Stimulated activated CD4-positive, alpha-beta T cell treated with anti-CD3 and anti-CD28 coated beads, Interleukin-4, amount 100 ng/mL, for 1 hour (primary cell): ENCODE measurements at places on chromosomes 6 and 20.

GRCh38 chr6:9937031-9937763 is 477.7 kb downstream of the TFAP2A start:
- DNase-seq = no peak

- DNase-seq = no peak
Measured at GRCh38 chr6:104936766-104937535, 20.0 kb upstream of the LIN28B start.

GRCh38 chr20:17059465-17059864 is 167.4 kb upstream of the PCSK2 start:
- no peak for DNase-seq

DNA sequence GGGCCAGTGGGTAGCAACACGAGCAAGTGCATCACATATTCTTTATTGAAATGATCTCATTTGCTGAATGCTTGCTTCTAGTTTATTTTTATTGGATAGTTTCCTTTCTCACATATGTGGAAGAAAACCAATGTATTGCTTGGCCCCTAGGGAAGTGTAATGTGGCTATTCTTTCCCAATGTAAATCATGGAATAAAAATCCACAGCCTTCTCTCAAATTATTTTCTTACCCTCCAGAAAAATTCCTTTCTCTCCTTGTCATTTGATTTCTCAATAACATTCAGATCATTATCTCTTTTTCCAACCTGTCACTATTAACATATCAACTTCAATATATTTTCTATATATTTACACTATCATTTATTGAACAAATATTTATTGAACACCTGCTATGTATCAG is 51.9 kb upstream of the PTPRK start:
- no peak for DNase-seq

DNA sequence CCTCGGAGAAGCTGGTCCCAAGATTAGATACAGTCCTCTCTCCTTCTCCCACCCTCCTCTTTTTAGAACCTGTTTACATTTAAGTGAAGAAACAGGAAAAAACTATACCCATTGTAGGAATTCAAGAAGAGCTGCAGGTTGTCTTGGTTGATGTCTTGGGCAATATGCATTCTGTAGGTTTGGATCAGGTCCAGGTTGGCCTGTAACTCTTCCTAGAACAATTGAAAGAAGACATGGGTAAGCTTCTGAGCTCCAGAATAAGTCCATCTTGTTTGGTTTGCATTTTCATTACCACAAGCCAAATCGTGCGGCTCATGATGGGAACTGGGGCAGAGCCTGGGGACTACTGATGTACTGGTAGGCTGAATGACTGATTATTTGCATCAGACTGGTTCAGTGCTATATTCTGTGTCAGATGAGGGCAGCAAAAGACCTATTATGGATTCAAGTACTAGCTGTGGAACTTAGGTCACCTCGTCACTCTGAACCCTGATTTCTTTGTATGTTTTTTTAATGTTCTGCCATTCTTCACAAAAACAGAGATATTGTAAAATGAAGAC is 20.3 kb upstream of the SLA2 start:
- no peak for DNase-seq

- DNase-seq = no peak
Measured at GRCh38 chr6:15682965-15683822, 20.4 kb upstream of the DTNBP1 start.

GRCh38 chr20:40192081-40192480 is 497.0 kb downstream of the MAFB start:
- DNase-seq = no peak

DNA sequence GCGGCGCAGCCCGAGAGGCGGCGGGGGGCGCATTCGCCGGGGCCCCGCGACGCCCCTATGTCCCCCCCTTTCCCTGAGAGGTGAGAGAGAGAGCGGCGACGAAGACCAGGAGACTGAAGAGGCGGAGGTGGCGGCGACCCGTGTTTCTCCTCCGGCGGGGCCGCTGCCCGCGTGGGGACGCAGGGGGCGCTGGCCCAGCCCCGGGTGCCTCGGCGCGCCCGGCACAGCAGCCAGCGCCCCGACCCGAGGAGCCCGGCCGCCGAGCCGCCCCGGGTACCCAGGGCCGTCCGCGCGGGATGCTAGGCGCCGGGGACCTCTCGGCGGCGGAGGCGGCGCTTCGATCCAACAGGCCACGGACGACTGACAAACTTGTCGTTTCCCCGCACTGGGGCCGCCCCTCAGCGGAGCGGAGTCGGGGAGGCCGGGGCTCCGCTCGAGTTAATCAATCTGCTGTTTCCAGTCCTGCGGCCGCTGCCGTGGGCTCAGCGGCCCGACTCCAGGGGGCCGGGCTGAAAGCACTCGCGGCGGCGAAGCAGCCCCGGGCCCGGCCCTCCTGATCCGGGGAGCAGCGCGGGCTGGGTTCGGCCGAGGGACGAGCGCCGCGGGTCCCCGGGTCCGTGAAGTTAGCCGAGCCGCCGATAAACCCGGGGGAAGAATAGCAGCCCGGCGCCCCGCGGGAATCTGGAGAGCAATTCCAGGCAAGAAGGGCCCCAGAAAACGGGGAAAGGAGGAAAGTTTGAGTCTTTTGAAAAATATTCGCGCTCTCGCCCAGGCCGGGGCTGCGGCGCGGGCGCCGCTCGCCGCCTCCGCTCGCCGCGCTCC is 631 bp downstream of the MDGA1 start:
- peak; percentile 47 for DNase-seq

- DNase-seq = no peak
Measured at GRCh38 chr6:11812951-11813350, 34.3 kb upstream of the ADTRP start.

- DNase-seq = no peak
Measured at GRCh38 chr6:34032856-34033255, 113.0 kb downstream of the GRM4 start.

DNA sequence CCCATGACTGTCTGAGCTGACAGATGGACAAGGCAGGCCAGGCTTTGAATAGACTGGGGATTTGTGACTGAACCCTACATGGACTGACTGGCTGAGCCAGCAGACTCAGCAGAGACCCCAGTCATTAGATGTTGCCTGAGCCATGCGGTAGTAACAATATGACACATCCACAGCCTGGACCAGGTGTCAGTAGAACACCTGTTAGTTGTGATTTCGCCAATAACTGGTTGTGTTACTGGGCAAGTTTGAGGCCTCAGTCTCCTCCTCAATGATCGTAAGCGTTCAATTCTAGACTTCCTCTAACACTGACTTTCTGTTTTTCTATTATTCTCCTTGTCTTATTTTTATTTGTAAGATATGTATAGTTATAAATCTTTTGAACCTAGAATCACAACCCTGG is 311.9 kb upstream of the MAP3K7 start:
- no peak for DNase-seq

DNA sequence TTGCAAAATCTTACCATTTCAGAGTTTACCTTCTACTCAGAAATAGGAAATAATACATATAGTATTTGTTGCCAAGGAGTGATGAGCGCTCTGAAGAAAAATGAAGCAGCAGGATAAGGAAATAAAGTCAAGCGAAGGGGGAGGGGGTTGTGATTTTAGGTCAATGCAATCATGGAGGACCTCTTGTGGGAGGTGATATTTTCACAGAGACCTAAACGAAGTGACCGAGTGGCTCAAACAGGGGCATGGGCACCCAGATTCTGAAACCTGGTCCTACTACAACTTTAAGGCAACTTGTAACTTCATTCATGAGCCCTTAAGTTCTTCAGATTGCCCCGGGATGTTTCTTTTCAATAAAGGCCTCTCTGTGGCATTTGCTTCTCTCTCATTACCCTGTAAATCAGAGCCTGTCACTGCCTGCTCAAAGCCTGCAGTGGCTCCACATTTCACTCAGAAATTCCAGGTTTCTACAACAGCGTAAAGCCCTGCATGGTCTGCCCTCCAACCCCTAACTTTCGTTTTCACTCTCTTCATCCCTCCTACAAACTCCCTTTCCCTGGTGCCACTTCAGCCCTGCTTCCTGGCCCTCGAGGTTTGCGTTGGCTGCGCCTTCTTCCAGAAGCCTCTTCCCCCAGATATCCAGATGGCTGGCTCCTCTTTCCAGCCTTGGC is 162.7 kb downstream of the TBC1D7 start:
- DNase-seq = no peak

- DNase-seq = no peak
Measured at GRCh38 chr6:1606780-1607515, 2.8 kb upstream of the FOXC1 start.

DNA sequence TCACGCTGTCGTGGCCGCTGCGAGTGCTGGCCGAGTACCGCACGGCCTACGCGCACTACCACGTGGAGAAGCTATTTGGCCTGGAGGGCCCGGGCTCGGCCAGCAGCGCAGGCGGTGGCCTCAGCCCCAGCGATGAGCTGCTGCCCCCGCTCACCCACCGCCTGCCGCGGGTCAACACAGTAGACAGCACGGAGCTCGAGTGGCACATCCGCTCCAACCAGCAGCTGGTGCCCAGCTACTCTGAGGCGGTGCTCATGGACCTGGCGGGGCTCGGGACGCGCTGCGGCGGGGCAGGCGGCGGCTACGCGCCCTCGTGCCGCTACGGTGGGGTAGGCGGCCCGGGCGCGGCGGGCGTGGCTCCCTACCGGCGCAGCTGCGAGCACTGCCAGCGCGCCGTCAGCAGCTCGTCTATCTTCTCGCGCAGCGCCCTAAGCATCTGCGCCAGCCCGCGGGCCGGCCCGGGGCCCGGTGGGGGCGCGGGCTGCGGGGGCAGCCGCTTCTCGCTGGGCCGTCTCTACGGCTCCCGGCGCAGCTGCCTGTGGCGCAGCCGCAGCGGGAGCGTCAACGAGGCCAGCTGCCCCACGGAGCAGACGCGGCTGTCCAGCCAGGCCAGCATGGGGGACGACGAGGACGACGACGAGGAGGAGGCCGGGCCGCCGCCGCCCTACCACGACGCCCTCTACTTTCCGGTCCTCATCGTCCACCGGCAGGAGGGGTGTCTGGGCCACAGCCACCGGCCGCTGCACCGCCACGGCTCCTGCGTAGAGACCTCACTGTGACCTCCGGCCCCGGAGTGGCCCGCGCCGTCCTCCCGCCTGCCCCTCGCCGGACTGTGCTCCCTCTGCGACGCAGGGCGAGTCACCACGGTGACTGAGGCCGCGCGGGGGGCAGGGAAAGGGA is 5.7 kb downstream of the TMEM151B start:
- peak; percentile 46 for DNase-seq

- no peak for DNase-seq
Measured at GRCh38 chr6:82957868-82958245, 107.8 kb downstream of the UBE3D start.

GRCh38 chr6:13048113-13048512 is 280.2 kb downstream of the TBC1D7 start:
- DNase-seq = no peak

DNA sequence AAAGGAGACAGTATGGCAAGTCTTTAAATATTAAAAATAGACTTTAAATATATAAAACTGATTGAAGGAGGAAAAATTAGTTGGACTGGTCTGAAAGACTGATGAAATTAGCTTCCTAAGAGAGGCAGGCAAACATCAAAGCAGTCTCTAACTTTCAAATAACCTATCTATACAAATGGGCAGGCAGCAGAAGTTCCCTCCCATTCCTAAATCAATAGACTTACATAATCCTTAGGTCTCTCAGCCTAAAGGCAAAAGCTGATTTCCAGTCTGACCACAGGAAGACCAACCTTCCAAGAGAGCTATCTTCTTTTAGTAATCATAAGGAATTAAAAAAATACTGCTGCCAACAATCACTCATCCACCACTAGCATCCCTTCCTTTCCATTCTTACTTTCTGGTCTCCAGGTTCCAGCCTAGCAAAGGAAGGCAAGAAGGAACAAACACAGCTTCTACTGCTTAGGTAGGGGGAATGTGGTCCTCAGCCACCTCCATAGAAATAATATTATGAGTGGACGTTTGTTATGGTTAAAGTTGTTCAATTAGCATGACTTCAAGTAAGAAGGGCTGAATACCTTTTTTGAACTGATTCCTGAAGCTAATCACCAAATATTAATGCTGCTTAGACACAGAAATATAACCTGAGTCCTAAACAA is 44.1 kb downstream of the SESN1 start:
- DNase-seq = no peak

GRCh38 chr6:17032988-17033634 is 68.7 kb upstream of the STMND1 start:
- DNase-seq = no peak

DNA sequence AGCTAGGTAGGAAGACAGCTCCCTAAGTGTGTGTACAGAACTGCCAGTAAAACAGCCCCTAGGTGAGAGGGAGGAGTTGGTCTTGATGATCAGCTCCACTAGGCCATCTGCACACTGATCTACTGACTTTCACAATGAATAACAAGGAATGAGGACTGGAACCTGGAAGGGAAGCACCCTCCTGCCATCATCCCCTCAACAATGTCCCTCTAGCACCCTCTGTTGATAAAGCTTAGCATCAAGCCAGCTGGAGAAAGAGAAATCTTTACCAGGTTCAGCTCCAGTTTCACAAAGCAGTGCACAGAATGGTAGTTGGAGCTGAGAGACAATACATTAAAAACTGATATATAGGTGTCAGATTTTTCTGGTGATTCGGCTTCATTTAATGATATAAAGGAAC is 57.2 kb upstream of the IRAK1BP1 start:
- no peak for DNase-seq

DNA sequence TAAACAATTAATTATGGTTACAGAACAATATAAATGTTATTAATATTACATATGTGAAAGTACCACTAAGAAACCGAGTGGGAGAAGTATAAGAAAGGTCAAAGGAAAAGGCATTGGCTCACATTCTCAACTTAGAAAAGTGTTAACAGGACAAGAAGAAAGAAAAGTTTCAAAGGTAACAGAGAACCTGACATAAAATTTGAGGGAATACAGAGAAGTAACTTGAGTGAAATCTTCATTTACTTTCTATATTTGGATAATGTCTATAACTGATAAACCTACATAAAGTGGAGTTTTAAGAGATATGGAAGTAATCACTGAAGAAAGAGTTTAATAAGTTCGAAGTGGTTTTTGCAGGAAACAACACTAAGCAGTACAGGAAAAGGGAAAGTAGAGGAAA is 30.1 kb downstream of the REPS1 start:
- DNase-seq = no peak

GRCh38 chr6:89749918-89750317 is 69.7 kb downstream of the MDN1 start:
- DNase-seq = no peak

DNA sequence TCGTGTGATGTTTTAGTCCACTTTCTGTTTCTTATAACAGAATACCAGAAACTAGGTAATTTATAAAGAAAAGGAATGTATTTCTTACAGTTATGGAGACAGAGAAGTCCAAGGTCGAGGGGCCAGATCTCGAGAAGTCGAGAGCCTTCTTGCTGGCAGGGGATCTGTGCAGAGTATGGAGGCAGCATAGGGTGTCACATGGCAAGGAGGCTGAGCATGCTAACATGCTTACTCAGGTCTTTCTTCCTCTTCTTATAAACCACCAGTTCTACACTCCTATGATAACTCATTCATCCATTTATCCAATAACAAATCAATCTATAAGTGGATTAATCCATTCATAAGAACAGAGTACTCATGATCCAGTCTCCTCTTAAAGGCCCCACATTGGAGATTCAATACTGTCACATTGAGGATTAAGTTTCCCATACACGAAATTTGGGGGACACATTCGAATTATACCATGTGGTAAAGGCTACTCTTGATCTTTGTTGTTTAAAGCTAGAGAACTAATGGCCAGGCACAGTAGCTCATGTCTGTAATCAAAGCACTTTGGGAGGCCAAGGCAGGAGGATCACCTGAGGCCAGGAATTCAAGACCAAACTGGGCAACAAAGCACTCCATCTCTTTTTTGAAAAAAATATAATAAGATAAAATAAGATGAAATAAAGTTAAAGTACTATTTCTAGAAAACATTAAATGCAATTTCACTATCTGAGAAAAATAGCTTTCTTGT is 2.1 kb downstream of the GOPC start:
- no peak for DNase-seq

GRCh38 chr6:139882234-139882633 is 507.8 kb upstream of the CITED2 start:
- DNase-seq = no peak
